Naive thymus-derived CD8-positive, alpha-beta T cell (primary cell): ENCODE measurements at places on chromosomes 5 and 9. TPM values are rescaled to one million over a fixed set of nuclear protein-coding genes. Genes with fewer than 3 reads are reported as not detected.

DNA sequence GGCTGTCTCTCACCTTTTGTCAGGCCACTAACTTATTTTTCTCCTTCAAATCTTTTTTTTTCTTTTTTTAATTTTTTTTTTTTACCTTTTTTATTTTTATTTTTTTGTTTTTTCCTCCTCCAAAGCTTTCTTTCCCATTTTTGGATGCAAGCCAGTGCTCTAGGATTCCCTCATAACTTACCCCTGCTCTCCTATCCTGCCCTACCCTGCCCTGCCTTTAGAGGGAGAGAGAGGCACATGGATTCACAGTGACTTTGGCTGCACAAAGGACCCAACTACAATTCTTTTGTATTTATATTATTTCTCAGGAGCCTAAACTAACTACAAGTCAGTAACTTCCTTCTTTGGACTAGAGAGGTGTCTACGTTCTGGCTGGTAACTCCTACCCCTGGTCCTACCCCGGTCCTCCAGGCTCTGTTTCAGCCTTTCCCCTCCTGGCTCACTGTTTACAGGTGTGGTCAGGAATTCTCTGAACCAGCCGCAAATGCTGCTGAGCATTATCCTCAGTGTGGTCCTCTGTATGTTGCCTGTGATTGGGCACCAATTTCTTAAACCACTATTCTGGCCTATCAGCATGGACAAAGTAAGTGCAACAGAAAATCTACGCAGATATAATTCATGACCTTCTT, 8.4 kb upstream of the RUSC2 start:
- peak; percentile 15 for DNase-seq

PTCH1 gene
- 49.6 TPM for total RNA-seq

DNA sequence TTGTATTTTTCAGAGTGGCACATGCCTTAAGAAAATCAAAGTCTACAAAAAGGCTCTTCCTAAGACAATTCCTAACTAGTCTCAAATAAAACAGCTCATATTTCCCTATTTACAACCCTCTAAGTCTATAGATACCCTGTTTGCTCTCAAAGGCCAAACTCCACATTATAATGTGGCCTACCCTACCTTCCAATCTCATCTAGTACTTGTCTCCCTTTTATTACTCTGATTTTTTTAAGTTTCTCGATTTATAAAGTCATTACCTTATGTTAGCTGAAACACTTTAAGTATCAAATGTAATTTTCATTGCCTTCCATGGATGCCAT, 19.4 kb downstream of the KIAA1191 start:
- DNase-seq = no peak

DNA sequence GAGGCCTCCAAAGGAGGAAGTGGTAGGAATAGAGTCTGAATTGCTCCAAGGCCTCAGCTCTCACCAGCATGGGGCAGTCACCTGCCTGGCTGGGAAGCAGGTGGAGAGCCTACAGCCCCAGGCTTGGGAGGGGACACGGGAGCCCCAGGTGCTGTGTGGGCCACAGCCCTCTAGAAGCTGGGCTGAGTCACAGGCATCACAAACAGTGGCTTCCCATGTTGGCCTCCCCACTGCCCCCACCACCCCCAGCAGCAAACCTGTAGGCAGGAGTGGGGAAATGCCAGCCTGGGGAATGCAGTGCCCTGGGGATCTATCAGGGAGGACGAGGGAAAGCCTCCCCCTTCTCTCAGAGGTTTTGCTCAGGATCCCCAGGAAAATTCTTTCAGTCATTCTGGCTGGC, 309.6 kb downstream of the SLIT3 start:
- DNase-seq = no peak

PCDHB4 gene
- not detected for total RNA-seq

- no peak for DNase-seq
These were observed 34.8 kb downstream of the LSM11 start for GRCh38 chr5:157778121-157778805.

DNA sequence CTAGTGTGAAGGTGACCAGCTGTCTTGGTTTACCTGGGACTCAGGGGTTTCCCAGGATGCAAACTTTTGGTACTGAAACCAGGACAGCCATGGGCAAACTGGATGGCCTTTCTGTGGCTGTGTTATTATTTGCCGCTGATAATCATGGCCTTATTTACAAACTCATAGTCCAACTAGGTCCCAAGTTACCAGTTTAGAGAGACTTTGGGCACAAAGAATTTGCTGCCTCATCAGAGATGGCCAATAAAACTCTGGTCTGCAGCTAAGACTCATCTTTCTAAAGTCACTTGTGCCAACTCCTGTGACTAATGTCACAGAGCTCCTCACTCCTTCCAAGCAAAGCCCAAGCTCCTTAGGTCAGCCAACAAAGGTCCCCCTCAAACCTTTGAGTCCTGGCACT, 47.5 kb upstream of the PLPP6 start:
- DNase-seq = no peak

FRMD3 gene
- total RNA-seq = 0.74 TPM

DNA sequence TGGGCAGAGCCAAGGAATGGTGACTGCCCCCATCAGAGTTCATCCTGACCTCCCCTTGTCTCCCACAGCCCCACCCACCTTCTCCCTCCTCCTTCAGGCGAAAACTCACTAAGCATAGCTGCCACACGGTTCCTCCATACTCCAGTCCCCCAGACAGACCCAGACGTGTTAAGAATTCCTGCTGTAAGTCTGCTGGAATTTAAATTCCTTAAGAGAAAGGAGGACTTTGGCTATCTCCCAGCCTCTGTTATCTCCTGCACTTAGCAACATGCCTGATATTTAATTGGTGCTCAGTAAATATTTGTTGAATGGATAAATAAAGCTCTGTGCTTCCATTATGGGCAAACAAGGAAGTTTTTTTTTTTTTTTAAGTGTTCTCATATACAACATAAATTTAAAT, 213.7 kb downstream of the RFK start:
- DNase-seq = no peak

- no peak for DNase-seq
These were observed 9.3 kb downstream of the SLC27A6 start for GRCh38 chr5:128974567-128974966.
